Osteocyte (in vitro differentiated cells): ENCODE measurements at places on chromosomes 3 and 15. TPM values are rescaled to one million over a fixed set of nuclear protein-coding genes. Genes with fewer than 3 reads are reported as not detected.

GRCh38 chr3:194928227-194928626 lies 242.5 kb downstream of the FAM43A start:
- no peaks in the 10 kb centered on the region for H3K27me3 ChIP-seq
- no peak overlapping the region for H3K4me3 ChIP-seq
- H3K36me3 ChIP-seq: no peaks in the 10 kb centered on the region
- H3K4me1 ChIP-seq: peaks cover 41% of the 10 kb centered on the region
- no peak for DNase-seq

DNA sequence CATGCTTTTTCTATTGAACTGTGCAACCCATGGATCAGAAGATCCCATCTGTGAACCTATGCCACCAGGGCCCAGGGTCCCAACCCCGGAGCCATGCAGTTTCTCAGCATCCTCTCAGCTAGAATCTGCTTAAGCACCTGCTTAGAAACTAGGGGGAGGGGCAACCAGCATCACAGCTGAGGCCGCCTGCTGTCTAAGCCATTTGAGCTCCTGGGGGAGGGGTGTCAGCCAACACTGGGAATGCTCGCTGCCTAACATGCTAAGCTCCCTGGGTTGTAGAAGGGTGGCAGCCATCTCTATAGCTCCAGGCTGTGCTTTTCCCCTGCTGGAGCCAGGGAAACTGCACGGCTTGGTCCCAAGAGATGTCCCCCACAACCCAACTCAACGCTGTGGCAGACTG lies 322.8 kb downstream of the EDEM1 start:
- H3K27me3 ChIP-seq: no peaks in the 10 kb centered on the region
- H3K4me3 ChIP-seq: no peak overlapping the region
- H3K36me3 ChIP-seq: no peaks in the 10 kb centered on the region

- no peak for DNase-seq
- no peak overlapping the region for H3K27ac ChIP-seq
- peaks cover 5% of the 10 kb centered on the region for H3K4me1 ChIP-seq
- no peaks in the 10 kb centered on the region for H3K36me3 ChIP-seq
- peaks cover 35% of the 10 kb centered on the region for H3K27me3 ChIP-seq
- no peak overlapping the region for H3K4me3 ChIP-seq
These were observed 56.3 kb downstream of the PPARG start for GRCh38 chr3:12345141-12345561.

DNA sequence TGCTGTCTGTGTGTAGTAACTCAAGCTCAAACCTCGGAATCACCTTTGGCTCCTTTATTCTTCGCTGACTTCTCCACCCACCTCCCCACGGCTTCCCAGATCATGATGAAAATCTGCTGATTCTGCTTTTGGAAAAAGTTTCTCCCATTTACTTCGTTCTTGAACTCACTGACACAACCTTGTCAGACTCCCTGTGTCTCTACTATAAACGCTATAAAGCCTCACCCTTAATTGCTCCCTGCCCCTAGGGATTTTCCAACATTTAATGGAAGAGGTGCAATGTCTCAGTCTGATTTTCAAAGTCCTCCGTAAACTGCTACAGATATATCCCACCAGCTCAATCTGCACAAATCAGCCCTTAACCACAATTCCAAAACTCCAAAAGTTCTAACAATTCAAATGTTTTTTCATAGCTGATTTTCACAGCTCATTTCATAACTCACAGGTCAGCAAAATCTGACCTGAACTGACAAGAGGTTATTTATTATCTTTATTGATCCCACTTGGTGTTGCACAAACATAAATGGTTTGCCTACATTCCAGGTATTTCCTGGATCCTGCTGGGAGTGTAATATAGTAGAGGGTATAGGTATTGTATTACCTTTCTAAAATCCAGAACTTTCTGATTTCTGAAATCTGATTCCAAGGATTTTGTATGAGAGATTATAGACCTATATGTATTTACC lies 129.4 kb downstream of the PLD1 start:
- no peak overlapping the region for H3K4me3 ChIP-seq
- H3K36me3 ChIP-seq: peaks cover 28% of the 10 kb centered on the region
- H3K4me1 ChIP-seq: no peaks in the 10 kb centered on the region

DNA sequence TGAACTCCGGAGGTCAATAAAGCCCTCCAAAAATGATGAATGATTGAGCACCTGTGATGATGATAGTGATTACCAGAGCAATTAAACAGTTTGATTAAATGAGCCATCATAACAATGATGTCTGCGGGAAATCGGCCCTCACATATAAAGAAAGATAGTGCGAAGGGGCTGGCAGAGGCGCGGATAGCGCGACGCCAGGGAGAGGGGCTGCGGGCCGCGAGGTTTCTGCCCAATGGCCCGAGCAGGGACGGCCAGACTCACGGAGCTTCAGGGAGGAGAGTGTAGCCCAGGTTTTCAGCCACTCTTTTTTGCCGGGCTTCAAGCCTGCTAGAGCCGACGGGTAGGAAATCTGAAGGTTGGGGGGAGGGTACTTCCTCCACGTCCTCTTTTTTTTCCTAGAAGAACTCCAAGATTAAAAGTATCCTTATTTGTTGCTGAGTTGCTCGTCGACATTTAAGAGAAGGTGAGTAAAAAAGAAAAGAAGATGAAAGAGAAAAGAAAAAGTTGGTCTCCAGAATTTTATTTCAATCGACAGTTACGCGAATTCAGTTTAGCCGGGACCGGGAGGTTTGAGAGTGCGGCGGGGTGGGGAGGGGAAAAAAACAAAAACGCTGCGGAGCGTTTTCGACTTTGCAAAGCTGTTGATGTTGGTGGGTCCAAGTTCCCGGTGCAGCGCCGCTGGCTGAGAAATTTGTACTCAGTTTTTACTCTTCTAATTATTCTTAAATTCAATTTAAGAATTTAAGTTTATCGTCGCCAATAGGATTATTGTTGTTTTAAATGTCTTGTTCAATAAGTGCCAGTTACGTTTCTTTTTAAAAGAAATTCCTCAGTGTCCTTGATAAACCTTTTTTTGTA lies 2.2 kb upstream of the MEIS2 start:
- peaks cover 28% of the 10 kb centered on the region for H3K4me1 ChIP-seq
- H3K36me3 ChIP-seq: peaks cover 25% of the 10 kb centered on the region
- H3K4me3 ChIP-seq: peak overlapping the region; percentile 99
- no peak for DNase-seq
- peak overlapping the region; percentile 89 for H3K27ac ChIP-seq
- peaks cover 49% of the 10 kb centered on the region for H3K27me3 ChIP-seq

GRCh38 chr3:27715863-27716262 lies 6.3 kb downstream of the EOMES start:
- DNase-seq: no peak
- no peak overlapping the region for H3K27ac ChIP-seq
- H3K36me3 ChIP-seq: no peaks in the 10 kb centered on the region
- no peak overlapping the region for H3K4me3 ChIP-seq

- no peaks in the 10 kb centered on the region for H3K27me3 ChIP-seq
- peaks cover 3% of the 10 kb centered on the region for H3K36me3 ChIP-seq
- no peak for DNase-seq
- H3K27ac ChIP-seq: peak overlapping the region; percentile 11
- H3K4me3 ChIP-seq: no peak overlapping the region
- H3K4me1 ChIP-seq: peaks cover 5% of the 10 kb centered on the region
These were observed 470.9 kb downstream of the RBMS3 start for GRCh38 chr3:29751647-29752314.

- no peak overlapping the region for H3K4me3 ChIP-seq
- H3K4me1 ChIP-seq: peaks cover 21% of the 10 kb centered on the region
These were observed 31.3 kb downstream of the THSD4 start for GRCh38 chr15:71146580-71146982.

DNA sequence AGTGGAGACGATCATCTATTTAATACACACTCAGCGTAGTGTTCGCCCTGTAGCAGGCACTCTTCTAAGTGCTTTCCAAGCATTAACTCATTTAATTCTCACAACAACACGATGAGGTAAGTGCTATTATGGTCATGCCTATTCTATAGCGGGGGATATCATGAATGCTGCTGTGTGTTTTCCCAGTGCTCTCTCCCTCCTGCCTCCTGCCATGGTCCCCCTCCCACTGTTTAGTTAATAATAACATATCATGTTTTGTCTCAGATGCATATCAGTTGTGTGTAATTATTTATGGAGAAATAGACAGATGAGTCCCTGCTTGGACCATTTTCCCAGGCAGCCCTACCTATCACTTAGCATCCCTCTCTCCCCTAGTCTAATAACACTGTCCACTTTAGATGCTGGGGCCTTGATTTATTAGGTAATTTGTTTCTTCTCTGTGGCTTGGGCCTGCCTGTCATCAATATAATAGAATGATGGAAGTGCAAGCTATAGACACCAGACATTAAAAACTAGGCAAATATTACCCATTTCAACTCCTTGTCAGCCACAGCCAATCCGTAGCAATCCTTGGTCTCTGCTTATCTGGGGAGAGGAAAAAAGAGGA lies 122.9 kb upstream of the TLE3 start:
- no peaks in the 10 kb centered on the region for H3K36me3 ChIP-seq
- no peak overlapping the region for H3K4me3 ChIP-seq
- peaks cover 74% of the 10 kb centered on the region for H3K27me3 ChIP-seq
- peaks cover 2% of the 10 kb centered on the region for H3K4me1 ChIP-seq
- DNase-seq: no peak

The PP2D1 gene
- not detected in 2 replicates for total RNA-seq

The GPR176 gene
- 21.1 and 22.0 TPM in 2 replicates for total RNA-seq

The CEMIP gene
- total RNA-seq: 445 and 457 TPM in 2 replicates

The ISL2 gene
- not detected in 2 replicates for total RNA-seq

DNA sequence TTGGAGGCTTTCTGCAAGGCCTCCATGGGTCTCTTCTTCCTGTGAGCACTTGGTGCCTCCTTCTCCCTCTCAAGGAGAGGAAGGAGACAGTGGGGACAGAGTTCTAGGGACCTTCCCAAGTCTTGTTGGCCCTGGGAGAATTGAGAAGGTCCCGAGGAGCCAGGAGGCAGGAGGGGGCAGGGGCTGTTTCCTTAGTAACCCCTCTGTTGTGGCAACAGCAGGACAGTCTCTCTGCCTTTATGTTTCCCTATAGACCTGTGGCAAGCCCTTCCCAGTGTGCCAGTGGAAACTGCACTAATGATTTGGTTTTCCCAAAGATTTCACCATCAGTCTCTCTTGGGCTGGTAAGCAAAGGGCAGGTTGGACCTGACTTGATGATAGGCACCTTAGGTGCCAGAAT lies 87.8 kb upstream of the GALNT15 start:
- no peak overlapping the region for H3K4me3 ChIP-seq
- no peaks in the 10 kb centered on the region for H3K27me3 ChIP-seq
- peaks cover 4% of the 10 kb centered on the region for H3K36me3 ChIP-seq
- H3K4me1 ChIP-seq: peaks cover 13% of the 10 kb centered on the region
- DNase-seq: no peak

GRCh38 chr15:87461631-87462030 lies 794.9 kb downstream of the NTRK3 start:
- H3K36me3 ChIP-seq: no peaks in the 10 kb centered on the region
- DNase-seq: no peak
- H3K4me1 ChIP-seq: no peaks in the 10 kb centered on the region
- no peak overlapping the region for H3K27ac ChIP-seq
- H3K27me3 ChIP-seq: no peaks in the 10 kb centered on the region

GRCh38 chr3:50226888-50227389 lies 9.1 kb upstream of the GNAI2 start:
- H3K4me1 ChIP-seq: peaks cover 27% of the 10 kb centered on the region
- H3K36me3 ChIP-seq: no peaks in the 10 kb centered on the region
- no peak for DNase-seq
- H3K27me3 ChIP-seq: peaks cover 7% of the 10 kb centered on the region

The CSK gene
- 56.0 and 57.0 TPM in 2 replicates for total RNA-seq

DNA sequence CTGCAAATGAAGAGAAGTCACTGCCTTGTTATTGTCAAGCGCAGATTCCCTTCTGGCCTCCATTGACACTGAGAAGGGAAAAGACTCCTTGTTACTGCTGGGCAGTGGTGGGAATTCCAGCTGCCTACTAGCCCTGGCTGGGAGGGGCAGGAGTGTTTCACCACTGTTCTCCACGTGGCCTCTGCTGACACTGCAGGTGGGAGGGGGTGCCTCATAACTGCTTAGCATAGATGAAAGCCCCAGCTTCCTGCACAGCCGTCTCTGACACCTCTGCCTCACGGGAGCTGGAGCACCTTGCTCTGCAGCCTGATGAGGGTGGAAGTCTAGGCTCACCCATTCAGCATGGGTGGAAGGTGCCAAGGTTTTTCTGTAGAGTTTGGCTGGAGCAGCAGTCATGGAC lies 52.1 kb downstream of the TM2D3 start:
- no peak overlapping the region for H3K27ac ChIP-seq
- H3K27me3 ChIP-seq: peaks cover 38% of the 10 kb centered on the region
- H3K4me3 ChIP-seq: no peak overlapping the region
- no peaks in the 10 kb centered on the region for H3K36me3 ChIP-seq

DNA sequence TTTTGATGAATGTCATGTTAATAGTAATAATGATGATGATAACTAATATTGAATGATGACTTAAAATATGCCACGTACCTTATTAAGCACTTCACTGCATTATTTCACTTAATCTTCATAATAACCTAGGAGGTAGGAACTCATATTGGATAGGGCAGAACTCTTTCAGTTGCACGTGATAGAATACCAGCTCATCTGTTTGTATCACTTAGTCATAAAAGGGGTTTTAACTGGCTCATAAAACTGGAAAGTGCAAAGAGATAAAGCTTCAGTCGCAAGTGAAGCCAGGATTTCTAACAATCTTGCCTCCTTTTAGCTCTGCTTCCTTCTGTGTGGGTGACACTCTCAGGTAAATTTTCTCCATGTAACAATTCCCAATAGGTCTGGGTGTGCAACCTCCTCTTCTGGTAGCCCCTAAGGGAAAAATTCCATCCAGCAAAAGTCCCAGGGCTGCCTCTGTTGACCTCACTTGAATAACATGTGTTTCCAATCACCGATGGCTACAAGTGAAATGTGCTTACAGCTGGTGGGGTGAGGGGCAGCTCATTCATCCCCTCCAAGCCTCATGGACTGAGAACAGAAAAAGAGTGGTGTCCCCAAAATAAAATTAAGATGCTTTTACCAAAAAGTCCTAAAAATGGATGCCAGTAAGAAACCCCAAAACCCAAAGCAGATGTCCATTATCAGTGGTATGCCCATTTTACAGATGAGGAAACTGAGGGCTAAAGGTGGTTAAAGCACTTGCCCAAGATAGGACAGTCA lies 9.3 kb downstream of the GXYLT2 start:
- H3K27ac ChIP-seq: no peak overlapping the region
- no peaks in the 10 kb centered on the region for H3K36me3 ChIP-seq
- peaks cover 17% of the 10 kb centered on the region for H3K4me1 ChIP-seq

DNA sequence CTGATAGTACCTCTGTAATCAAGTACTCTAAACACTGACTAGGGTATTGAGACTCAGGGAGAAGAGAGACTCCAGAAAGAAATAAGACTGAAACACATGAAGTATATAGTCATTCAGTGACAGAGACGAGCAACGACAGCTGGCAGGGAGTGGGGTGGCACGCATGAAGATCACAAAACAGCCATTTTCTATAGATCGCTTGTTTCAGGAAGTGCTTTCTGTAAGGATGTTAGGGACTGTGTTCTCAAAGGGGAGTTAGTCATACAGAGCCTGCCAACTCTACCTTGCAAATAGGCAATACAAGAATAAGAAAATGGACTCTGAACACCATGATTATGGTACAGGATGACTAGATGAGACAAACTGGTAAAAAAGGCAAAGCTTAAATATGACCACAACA lies 139.5 kb downstream of the TBL1XR1 start:
- H3K27ac ChIP-seq: no peak overlapping the region
- H3K27me3 ChIP-seq: no peaks in the 10 kb centered on the region

The KNG1 gene
- total RNA-seq: not detected in 2 replicates
